ENCODE measurements at places on chromosomes 6 and 20.

GRCh38 chr20:47782920-47783552, 2.2 kb downstream of the SULF2 start:
- no peak for DNase-seq

GRCh38 chr6:30227763-30228487, 14.7 kb upstream of the TRIM26 start:
- no peak for DNase-seq

DNA sequence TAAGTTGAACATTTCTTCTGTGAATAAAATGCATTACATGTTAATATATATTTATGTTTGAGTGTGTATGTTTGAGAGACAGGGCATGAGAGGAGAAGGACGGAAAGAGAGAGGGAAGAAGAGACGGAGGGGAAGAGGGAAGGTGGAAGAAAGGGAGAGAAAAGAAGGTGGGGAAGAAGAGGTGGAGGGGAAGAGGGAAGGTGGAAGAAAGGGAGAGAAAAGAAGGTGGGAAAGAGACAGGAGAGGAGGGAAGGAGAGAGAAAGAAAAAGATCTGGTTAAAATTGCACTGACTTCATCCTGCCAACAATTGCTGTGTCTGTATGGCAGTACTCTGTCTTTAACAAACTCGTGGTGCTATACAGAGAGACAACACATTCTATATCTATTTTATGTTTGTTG, 29.0 kb downstream of the FAM83B start:
- DNase-seq = no peak

DNA sequence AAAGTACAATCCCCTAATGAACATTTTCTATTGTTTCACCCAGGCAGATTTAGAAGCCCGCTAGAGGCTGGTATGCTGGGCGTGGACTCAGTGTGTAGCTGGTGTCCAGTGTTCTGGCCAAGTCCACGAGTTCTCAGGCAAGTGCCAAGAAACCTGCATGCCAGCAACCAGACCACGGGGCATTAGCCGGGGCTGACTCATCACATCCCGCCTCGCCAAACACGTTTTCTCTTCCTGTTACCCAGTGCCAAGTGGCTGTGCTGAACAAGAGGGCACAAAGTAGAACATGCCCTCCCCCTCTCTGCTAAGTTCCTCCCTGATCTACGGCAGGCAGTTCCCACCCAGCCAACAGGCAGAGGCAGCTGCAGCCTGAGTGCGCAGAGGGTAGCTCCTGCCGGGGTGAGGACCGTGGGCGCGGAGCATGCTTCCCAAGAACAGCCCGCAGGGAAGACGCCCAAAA, 29.6 kb downstream of the RAMACL start:
- DNase-seq = no peak

DNA sequence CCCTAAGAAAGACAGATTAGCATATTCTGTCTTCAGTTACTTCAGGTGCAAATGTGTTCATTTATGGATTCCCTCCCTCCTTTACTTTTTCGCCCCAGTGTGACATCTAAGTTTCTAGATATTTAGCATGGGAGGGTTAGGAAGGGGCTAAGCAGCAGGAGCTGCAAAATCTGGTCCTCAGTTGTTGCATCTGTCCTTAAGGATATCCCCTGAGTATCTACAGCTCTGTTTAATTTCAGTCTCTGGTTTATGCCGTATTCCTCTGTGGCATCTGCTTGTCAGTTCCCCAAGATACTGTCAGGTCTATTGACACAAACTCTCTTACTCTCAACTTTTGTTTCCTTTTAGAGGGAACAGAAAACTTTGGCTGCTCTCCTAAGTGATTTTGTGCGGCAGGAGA, 754.6 kb upstream of the MAP3K7 start:
- no peak for DNase-seq

GRCh38 chr6:124947971-124948451, 14.2 kb upstream of the RNF217 start:
- DNase-seq = no peak

DNA sequence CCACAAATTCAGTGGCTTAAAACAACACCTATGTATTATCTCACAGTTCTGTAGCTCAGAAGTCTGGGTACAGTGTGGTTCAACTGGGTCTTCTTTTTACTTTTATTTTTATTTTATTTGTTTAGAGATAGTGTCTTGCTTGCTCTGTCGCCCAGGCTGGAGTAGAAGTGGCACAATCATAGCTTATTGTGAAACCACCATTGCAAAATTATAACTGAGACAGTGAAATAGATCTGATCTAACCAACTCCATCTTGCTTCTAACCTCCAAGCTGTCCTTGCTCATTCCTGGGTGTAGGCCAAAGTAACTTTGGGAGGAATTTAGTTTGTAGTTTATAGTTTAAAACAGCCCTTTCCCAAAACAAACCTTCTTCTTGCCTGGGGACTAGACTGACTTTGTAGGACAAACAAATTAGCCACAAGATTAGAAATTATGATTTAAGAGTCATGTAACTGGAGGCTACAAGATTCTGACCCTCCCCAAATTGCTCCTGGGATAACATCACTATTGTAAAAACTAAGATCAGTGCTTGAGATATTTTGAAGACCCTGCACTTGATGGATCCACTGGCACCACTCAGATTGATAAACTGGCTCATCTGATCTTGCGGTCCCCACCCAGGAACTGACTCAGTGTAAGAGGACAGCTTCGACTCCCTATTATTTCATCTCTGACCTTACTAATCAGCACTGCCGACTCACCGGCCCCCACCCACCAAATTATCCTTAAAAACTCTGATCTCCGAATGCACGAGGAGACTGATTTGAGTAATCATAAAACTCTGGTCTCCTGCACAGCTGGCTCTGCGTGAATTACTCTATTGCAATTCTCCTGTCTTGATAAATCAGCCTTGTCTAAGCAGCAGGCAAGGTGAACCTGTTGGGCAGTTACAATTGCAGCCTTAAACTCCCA, 193.4 kb upstream of the CDYL start:
- DNase-seq = no peak

- no peak for DNase-seq
Observed at GRCh38 chr6:16305246-16305725, 66.9 kb downstream of the GMPR start.

- DNase-seq = no peak
Observed at GRCh38 chr6:37208793-37209192, 38.8 kb downstream of the PIM1 start.

- no peak for DNase-seq
Observed at GRCh38 chr6:74491844-74492374, 713.9 kb downstream of the COL12A1 start.

GRCh38 chr20:1423625-1424106, 30.8 kb upstream of the FKBP1A start:
- peak; percentile 75 for DNase-seq

- no peak for DNase-seq
Observed at GRCh38 chr6:16398587-16398986, 160.2 kb downstream of the GMPR start.

- DNase-seq = peak; percentile 63
Observed at GRCh38 chr6:31493875-31494694, 3.9 kb upstream of the MICB start.

- no peak for DNase-seq
Observed at GRCh38 chr6:109820706-109821350, 129.7 kb downstream of the FIG4 start.

DNA sequence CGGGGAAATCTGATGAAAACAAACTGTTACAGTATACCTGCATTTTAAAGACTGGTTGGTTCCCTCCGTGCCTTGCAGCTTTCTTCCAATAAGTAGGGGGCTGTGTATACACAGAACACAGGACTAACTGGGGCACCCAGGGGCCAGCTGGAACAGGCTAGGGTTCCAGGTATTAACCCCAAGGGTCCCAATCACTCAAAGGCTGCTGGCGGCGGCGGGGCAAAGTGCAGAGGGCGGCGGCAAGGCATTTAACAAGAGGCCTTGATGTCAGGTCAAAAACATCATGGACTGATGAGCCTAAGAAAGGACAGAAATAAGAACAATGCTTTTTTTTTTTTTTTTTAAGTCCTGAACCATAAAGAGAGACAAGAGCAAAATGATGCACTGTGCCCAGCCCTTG, 2.5 kb downstream of the PMEPA1 start:
- no peak for DNase-seq

- DNase-seq = no peak
Observed at GRCh38 chr6:167706313-167707109, 120.2 kb upstream of the AFDN start.

DNA sequence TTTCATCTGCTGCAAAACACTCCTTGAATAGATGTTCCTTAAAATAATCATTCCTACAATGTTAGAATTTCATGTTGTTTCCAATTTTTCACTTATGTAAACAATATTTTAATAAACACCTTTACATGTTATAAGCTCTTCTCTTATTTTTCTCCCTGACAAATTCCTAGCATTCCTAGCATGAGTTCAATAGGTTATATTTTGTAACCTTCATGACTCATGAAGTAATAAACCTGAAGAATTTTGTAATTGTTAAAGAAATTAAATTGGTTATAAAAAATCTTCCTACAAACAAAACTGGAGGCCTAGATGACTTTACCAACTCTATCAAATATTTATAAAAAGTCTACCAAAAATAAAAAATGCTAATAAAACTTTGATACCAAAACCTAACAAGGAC, 66.3 kb downstream of the NT5E start:
- no peak for DNase-seq

- no peak for DNase-seq
Observed at GRCh38 chr6:163646133-163646532, 231.6 kb downstream of the QKI start.

DNA sequence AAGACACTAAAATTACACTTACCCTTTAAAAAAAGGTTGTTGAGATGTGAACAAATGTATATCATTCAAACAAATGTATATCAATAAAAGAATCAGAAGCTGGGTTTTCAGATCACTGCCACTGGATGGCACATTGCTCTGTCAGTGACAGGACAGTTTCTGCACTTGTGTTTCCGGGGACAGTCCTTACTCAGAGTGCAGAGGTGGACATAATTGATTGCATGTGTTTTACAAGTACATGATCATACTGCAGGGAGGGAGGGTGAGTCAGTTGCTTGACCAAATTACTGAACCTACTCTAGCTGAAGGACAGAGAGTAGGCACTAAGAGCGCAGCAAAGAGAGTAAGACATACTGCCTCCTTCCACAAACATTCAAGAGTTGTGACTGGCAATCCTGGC, 302.3 kb downstream of the TENT5A start:
- DNase-seq = no peak

DNA sequence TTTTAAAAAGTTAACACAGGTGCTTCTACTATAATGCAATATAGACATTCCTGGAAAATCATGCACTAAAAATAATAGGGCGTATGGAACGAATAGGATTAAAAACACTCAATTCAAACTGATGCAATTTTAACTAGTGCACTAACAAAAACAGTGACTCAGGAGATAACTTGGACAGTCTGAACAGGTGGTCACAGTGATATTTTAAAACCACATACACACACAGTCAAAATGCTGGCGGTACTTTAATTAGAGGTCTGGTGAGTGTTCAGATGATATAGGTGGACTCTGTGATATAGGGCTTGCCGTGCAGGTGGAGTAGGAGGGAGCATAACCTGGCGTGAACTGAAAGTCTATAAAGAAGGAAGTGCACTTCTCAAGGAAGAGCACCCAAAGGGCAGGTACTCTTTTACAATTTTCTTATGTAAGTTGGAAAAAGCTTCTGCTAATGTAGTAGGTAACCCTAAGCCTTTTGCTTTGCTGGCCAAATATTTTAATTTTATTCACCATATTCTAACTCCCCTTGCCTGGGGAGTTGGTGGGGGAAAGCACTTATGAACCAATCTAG, 41.9 kb upstream of the PLN start:
- DNase-seq = no peak

- no peak for DNase-seq
Observed at GRCh38 chr6:72620871-72621290, 983 bp upstream of the KCNQ5 start.

GRCh38 chr6:144106206-144106605, 10.8 kb upstream of the SF3B5 start:
- no peak for DNase-seq

- DNase-seq = no peak
Observed at GRCh38 chr6:21180155-21180554, 413.4 kb upstream of the SOX4 start.

DNA sequence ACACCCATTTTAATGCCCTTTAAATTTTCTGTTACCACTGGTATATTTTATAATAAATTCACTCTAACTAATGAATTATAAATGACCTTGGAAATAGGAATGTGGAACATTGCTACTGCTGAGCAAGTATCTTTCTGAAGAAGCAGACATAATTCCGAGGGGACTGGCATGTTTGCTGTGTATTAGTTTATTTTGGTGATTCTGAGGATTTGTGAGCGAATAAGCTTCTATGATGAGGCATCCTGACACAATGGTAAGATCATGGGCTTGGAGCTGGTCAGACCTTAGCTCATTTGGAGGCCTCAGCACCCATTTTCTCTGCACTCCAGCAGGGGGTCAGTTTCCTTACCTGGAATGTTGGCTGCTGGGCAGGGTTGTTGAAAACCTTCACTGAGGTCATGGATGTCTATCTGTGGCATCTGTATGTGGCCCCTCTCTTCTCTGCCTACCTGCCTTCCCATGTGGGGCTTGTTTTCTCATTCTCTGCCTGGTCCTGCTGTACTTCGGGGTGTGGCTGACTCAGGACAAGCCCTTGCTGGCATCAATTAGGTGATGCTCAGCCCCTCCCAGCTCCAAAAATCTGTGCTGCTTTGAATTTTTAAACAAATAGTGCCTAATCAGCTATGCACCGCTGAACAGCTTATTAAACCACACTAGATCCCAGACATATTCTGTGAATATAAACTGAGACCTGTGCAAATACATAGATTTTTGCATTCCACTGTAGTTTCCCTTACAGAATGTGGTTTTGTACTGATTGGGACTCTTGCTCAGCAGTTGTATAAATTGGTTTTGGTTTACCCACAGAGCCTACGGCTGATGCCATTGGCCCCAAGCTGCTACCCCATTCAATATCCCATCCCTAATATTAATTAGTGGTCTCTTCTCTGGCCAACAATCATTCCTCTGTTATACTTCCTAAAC, 10.7 kb downstream of the ARID1B start:
- no peak for DNase-seq

- no peak for DNase-seq
Observed at GRCh38 chr20:35820715-35821114, 48.9 kb downstream of the PHF20 start.

GRCh38 chr6:14929291-14929690, 316.6 kb upstream of the JARID2 start:
- DNase-seq = no peak

- no peak for DNase-seq
Observed at GRCh38 chr6:167847936-167848335, 21.2 kb downstream of the AFDN start.

Measured in NT2/D1 (cell line).